ENCODE measurements at places on chromosomes 5 and 9. TPM values are rescaled to one million over a fixed set of nuclear protein-coding genes. Genes with fewer than 3 reads are reported as not detected.

DNAJB5 gene
- 8.3 TPM for total RNA-seq

CDX1 gene
- total RNA-seq = not detected

PCDHGA9 gene
- total RNA-seq = 1.2 TPM

DBH gene
- not detected for total RNA-seq

FGF10 gene
- not detected for total RNA-seq

NFIL3 gene
- total RNA-seq = 7.0 TPM

TENT4A gene
- total RNA-seq = 16.5 TPM

ERCC8 gene
- 16.3 TPM for total RNA-seq

TMEM174 gene
- not detected for total RNA-seq

RNF180 gene
- 3.5 TPM for total RNA-seq

PRRX2 gene
- 0.20 TPM for total RNA-seq

HRH2 gene
- total RNA-seq = not detected

FSD1L gene
- 1.9 TPM for total RNA-seq

RNF44 gene
- 6.5 TPM for total RNA-seq

ARHGEF37 gene
- 3.3 TPM for total RNA-seq

LRRC8A gene
- 140 TPM for total RNA-seq

FAM114A2 gene
- total RNA-seq = 16.6 TPM

EDIL3 gene
- 0.44 TPM for total RNA-seq

TMEM141 gene
- total RNA-seq = 113 TPM

CTSL gene
- 242 TPM for total RNA-seq

PPP2R2B gene
- 0.27 TPM for total RNA-seq

CMBL gene
- 5.9 TPM for total RNA-seq

TMEM252 gene
- total RNA-seq = not detected

NTRK2 gene
- not detected for total RNA-seq

BTNL3 gene
- total RNA-seq = not detected

KIF2A gene
- total RNA-seq = 36.4 TPM

CRB2 gene
- not detected for total RNA-seq

STARD4 gene
- total RNA-seq = 58.1 TPM

NDOR1 gene
- 16.6 TPM for total RNA-seq

FCN2 gene
- total RNA-seq = not detected

CD72 gene
- total RNA-seq = not detected

ANXA2R gene
- 8.1 TPM for total RNA-seq

NDUFS4 gene
- 144 TPM for total RNA-seq

TMC1 gene
- total RNA-seq = 0.13 TPM

ANKRD55 gene
- 2.3 TPM for total RNA-seq

IL13 gene
- total RNA-seq = not detected
